ENCODE measurements at places on chromosomes 1 and 21.
A peak's percentile ranks its signal among the peaks of the same experiment; 100 is the strongest.

- DNase-seq: no peak
Observed at GRCh38 chr1:211501711-211502400, 9.9 kb upstream of the RD3 start.

GRCh38 chr1:217471403-217471802, 159.5 kb downstream of the GPATCH2 start:
- no peak for DNase-seq

GRCh38 chr1:241593186-241593585, 47.0 kb downstream of the CHML start:
- no peak for DNase-seq

DNA sequence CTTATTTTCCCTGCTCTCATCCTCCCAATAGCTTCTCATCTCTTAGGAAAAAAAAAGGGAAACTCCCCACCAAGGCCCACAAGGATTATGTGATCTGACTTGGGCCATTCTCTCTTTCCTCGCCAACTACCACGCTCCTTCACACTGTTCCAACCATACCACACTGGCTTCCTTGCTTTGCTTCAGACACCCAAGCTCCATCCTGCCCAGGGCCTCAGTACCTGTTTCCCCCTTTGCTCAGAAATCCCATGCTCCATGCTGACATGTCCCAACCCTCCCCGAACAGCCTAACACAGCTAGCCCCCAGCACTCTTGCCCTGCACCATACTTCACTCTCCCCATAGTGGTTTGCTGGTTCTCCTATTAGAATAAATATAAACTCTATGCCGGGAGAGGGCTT, 39.2 kb downstream of the MAB21L3 start:
- no peak for DNase-seq

DNA sequence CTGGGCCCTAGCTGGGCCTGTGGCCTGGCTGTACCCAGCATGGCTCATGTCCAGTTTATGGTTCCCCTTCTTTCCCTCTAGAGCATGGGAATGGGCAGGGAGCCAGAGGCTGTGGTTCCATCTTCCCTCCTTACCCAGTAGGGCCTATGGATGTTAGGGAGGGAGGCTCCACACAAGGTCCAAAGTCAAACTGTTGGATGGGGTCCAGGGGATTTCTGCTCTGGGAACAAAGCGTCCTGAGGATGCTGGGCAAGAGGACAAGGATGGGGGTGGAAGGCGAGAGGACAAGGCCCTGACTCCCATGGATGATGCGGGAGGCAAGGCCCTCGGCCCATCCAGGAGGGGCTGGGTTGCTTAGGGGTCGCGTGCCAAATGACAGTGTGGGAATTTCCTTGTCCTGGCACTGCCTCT, 17.3 kb downstream of the CSF1 start:
- DNase-seq: peak; percentile 40

GRCh38 chr1:125118147-125118993, 3933.6 kb downstream of the SRGAP2C start:
- DNase-seq: no peak

DNA sequence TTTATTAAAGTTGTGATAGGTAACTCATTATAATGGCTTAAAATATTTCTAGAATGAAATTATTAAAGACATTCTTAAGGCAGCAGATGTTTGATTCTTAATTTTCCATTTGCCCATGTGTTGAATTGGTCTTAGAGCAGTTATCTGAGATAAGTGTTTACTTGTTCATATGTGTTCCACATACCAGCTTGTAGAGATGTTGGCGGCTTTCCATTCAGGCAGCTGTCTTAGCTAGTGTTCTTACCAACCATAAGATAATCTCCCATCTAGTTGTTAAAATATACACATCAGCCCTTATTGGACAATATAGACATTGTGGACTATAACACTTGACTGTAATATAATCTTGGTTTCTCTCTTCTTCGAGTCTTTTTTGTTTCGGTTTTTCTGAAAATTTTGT, 1372.9 kb upstream of the ADGRL2 start:
- no peak for DNase-seq

All from nucleus accumbens (tissue), 56 donors.